Femur (tissue), 1 donor: ENCODE measurements at places on chromosomes 3 and 15.

GRCh38 chr3:32137870-32138269 lies 31.4 kb downstream of the GPD1L start:
- DNase-seq: no peak

- no peak for DNase-seq
Observed at GRCh38 chr15:60020736-60021135, 16.6 kb downstream of the FOXB1 start.

- DNase-seq: no peak
Observed at GRCh38 chr15:34336991-34337556, 507 bp downstream of the SLC12A6 start.

DNA sequence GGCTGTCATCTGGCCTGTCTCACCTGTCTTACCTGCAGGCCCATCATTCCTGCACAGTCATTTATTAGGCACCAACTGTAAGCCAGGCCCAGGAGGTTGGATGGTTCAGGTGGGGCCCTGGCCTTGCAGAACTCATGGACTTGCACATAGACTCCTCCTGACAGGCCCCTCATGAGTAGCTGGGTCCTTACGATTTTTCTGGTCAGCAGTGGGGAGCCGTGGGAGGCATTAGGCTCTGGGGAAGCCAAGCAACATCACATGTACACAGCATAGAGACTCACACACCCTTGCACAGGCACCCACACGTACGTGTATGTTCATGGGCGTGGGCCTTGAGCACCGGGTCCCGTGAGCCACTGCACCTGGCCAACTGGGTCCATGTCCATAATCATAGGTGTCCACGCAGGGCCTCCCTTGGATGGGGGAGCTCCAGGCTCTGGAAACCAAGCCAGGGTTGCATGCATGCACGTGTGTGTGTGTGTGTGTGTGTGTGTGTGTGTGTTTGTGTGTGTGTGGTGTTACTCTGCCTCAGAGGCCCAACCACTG lies 20.3 kb downstream of the CISH start:
- DNase-seq: no peak

DNA sequence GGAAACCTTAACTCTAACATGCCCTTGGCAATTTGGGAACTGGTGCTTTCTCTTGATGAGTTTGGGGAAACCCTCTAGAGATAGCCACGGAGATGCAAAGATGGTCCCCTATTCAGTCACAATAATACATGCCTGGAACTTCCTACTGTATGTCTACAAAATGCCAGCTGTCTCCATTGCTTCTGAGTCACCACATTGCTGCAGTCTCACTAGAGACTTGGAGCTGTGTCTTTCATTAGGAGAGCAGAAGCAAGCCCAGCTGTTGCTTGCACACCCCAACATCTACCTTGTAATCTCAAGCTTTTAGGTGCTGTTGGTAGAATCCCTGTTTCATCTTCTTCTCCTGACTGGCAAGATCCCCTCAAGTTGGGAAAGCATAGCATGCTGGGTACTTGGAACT lies 261.0 kb downstream of the ADAMTSL3 start:
- no peak for DNase-seq

- no peak for DNase-seq
Observed at GRCh38 chr3:39122813-39123212, 15.3 kb downstream of the TTC21A start.

DNA sequence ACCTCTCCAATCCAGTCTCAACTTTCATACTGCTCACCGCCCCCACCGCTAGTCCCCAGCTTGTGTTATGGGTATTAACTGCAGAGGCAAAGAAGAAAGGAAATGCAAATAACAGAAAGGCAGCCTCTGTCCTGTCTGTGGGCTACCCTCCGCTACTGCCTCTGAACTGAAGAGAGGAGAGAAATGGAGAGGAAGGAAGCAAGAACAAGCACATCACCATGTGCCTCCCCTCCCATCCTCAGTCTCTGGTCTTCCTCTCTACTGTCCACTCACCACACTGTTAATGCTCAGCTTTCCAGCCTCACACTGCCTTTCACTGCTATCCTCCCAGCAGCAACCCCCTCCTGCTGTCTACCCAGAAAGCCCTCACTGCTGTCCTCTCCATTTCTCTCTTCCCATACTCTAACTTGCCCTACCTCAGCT lies 139.0 kb upstream of the SLC2A2 start:
- no peak for DNase-seq

GRCh38 chr3:151400341-151400740 lies 15.8 kb upstream of the P2RY12 start:
- DNase-seq: no peak

DNA sequence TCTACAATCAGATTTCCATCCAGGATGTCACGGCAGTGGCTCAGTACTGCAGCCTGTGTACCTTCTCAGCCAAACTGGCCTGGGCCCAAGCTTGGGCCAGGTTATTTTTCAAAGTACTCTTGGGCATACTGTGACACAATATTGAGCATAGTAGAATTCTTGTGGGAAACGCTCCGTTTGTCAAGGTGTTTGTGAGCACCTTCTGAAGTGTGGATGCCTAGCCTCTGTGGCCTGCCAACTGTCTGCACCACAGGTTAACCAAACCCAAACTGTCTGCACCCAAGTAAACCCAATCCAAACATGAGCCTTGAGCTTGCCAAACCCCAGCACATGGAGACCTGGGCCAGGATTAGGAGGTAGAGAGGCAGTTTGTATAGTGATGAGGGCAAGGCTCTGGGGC lies 25.4 kb downstream of the CTDSPL start:
- no peak for DNase-seq

DNA sequence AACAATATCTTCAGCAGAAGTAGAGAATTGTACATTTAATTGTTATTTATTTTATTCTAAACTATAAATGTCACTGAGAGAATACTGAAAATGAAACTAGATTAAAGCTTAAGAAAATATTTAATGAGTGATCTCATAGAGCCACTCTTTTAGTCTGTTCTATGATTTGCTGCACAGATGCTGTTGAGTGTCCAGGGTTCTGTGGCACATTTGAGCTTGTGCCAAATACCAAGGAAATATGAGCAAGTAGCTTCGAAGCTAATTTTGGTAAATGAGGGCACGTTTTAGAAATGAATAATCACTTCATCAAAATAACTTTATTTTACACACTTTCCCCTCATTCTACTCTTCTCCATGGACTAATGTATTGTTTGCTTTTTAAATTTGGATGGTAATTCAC lies 53.6 kb upstream of the THRB start:
- DNase-seq: no peak

- no peak for DNase-seq
Observed at GRCh38 chr3:143358155-143358792, 238.7 kb downstream of the CHST2 start.
